ENCODE measurements at places on chromosomes 2 and 18. TPM values are rescaled to one million over a fixed set of nuclear protein-coding genes. Genes with fewer than 3 reads are reported as not detected.

Gene GCG
- not detected for total RNA-seq

Gene AQP12A
- not detected for total RNA-seq

Gene NMUR1
- not detected for total RNA-seq

Gene GYPC
- 26.1 TPM for total RNA-seq

Gene ABHD1
- total RNA-seq, result not detected

Gene REG1B
- not detected for total RNA-seq

Gene MAP2
- 63.3 TPM for total RNA-seq

Gene TYMS
- total RNA-seq, result 83.7 TPM

Gene CFAP221
- total RNA-seq, result not detected

Gene EVX2
- not detected for total RNA-seq

Gene FNDC4
- total RNA-seq, result 0.91 TPM

Gene GAD1
- total RNA-seq, result 10.9 TPM

DNA sequence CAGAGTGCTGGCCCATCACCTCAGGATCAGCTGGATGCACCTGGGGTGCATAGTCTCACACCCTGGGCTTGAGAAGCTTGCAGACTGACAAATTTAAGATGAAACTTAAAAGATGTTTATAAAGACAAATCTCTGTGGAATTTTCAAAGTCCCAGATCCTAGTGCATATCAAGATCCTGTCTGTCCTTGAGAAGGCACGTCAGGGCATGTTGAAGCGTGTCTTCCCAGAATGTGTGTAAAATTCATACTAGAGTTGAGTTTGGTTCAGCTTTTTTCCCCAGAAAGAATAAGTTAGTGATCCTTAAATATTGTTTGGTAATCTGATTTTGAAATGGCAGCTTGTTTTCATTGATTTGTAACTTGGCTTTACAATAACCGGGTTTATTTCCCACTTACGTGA lies 27.5 kb downstream of the INSIG2 start:
- H3K27ac ChIP-seq, result no peak overlapping the region
- H3K4me3 ChIP-seq, result no peak overlapping the region
- peaks cover 9% of the 10 kb centered on the region for H3K4me1 ChIP-seq
- no peaks in the 10 kb centered on the region for H3K36me3 ChIP-seq

DNA sequence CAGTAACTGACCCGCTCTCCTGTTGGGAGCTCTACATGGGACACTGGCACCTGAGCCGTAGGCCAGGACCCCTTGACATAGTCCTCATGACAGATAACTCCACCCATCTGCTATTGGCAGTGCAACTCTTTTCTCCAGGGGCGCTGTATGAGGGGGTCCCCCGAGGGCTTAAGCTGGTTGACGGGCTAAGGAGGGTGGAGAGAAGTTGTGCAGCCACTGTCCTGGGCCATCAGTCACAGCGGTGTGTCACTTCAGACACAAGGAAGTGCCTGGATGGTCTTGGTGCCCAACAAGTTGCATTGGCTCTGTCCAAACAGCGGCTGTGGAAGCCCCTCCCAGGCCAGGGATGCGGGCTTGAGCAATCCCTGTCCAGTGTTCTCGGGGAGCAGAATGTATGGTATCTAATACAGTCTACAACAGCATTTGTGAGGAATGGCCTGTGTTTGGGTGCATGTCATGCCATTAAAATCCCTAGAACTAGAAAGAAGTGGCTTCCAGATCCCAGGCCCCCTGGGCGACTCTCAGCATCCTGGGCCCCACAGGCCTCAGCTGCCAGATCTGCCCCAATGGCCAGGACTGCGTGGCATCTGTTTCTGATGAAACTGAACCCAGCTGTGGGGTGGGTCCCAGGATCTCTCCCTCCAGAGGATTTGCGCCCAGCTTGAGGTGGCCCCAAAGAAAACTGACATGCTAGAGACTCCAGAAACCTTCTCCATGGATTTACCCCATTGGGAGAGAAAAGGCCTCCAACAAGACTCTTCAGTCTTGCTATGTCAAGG lies 23.3 kb downstream of the TTC32 start:
- no peaks in the 10 kb centered on the region for H3K27me3 ChIP-seq
- H3K27ac ChIP-seq, result no peak overlapping the region
- no peak overlapping the region for H3K4me3 ChIP-seq

DNA sequence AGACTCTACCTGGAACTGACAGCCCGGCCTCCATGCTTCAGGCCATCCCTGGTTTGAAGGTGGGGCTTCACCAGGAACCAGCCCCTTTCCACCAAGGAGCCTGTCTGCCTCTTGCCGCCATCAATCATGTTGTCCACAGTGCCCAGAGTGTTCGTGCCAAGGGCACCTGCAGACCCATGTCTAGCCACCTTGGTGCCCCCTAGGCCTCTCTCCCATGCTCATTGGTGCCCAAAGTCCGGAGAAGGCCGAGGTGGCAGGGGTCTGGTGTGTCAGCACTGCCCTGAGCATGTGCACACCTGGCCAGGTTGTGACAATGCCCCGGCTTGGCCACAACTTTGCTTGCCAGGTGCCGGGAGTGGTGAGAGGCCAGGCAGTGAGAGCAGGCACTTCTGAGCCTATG lies 114.8 kb downstream of the COPS8 start:
- no peak overlapping the region for H3K4me3 ChIP-seq
- DNase-seq, result no peak
- no peaks in the 10 kb centered on the region for H3K36me3 ChIP-seq
- H3K4me1 ChIP-seq, result peaks cover 42% of the 10 kb centered on the region
- no peak overlapping the region for H3K27ac ChIP-seq

DNA sequence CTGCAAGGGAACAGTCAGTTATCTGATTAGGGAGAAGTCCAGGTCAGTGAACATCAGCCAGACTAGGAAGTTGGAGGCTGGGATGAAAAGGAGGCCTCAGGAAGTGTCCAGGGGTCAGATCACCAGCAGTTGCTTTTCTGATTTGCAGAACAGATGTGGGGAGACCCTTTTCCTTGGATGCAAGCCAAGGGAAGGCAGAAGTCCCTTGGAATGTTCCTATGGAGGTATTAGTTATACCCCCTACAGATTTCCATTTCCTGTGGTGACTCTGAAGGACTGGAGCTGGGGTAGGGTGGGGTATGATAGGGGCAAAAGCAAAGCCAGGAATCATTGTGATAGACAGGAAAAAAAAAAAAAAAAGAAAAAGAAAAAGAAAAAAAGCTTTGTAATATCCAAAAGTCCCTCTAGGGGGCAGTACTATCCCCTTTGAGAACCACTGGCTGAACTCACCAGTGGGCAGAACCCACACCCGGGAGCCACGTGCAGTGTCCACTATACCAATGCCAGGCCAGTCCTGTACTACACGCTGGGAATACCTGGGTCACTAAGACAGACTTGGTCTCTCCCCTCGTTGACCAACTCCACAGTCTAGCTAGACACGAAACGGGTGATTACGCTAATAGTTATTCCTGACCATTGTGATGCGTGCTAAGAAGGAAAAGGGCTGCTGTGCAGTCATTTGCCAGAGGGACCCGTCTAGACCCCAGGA lies 7.4 kb downstream of the DYSF start:
- H3K27me3 ChIP-seq, result no peaks in the 10 kb centered on the region
- H3K4me3 ChIP-seq, result no peak overlapping the region
- peaks cover 19% of the 10 kb centered on the region for H3K36me3 ChIP-seq

DNA sequence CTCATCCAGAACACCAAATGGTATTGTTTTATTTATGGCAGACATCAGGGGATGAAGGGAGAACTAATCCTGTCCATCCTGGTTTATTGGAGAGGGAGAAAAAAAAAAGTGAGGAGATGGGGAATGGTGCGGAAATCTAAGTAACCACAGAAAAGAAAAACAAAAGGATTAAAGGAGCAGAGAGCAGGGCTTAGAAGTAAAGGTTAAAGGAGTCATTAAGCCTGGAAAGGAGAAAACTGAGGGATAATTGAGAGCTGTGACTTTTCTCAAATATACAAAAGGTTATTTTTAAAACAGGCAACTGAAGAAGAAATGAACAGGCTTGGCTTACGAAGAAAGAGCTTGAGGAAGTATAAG lies 127.2 kb upstream of the PPP1CB start:
- H3K4me3 ChIP-seq, result peak overlapping the region; percentile 26
- peaks cover 47% of the 10 kb centered on the region for H3K4me1 ChIP-seq
- H3K27ac ChIP-seq, result peak overlapping the region; percentile 38
- DNase-seq, result no peak

GRCh38 chr18:47602273-47602897 lies 328.1 kb downstream of the SMAD2 start:
- no peaks in the 10 kb centered on the region for H3K4me1 ChIP-seq
- no peak overlapping the region for H3K27ac ChIP-seq
- H3K4me3 ChIP-seq, result no peak overlapping the region
- no peak for DNase-seq

GRCh38 chr2:235701206-235701981 lies 207.6 kb downstream of the AGAP1 start:
- no peak overlapping the region for H3K4me3 ChIP-seq
- no peak for DNase-seq
- H3K27me3 ChIP-seq, result no peaks in the 10 kb centered on the region
- H3K4me1 ChIP-seq, result peaks cover 22% of the 10 kb centered on the region

DNA sequence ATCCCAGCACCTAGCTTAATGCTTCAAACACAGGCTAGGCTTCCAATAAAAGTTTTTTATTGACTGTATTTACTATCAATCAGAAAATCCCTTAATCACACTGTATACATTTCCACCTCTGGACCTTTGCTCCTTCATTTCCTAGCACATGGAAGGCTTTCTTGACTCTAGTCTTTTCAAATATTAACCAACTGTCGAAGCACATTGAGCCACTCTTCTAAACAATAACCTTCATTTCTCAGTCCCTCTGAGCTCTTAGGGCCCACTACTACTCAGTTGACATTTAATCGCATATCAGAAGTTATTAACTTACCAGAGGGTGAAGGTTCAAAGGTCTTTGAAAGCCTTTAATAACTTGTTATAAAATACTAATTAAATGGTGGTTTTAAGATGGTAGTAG lies 37.4 kb downstream of the CERKL start:
- H3K27me3 ChIP-seq, result no peaks in the 10 kb centered on the region
- no peaks in the 10 kb centered on the region for H3K36me3 ChIP-seq
- DNase-seq, result no peak
- H3K4me3 ChIP-seq, result no peak overlapping the region
- no peak overlapping the region for H3K27ac ChIP-seq
- no peaks in the 10 kb centered on the region for H3K4me1 ChIP-seq

DNA sequence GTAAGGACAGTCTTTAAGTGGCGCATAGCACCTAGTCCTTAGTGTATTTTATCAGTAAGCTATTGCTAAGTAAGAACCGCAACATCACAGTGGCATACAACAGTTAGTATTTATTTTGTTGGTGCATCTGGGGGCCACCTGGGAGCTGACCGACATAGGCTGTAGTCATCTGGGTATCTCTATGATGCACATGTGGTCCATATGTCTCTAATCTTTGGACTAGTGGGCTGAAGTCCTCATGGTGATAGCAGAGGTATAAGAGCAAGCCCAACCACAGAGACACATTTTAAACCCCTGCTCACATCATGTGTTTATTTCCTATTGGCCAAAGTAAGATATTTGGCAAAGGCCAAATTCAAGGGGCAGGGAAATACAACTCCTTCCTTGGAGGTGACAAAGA lies 2.9 kb downstream of the CAMKMT start:
- H3K36me3 ChIP-seq, result no peaks in the 10 kb centered on the region
- H3K27me3 ChIP-seq, result no peaks in the 10 kb centered on the region
- peaks cover 5% of the 10 kb centered on the region for H3K4me1 ChIP-seq
- DNase-seq, result no peak
- H3K27ac ChIP-seq, result no peak overlapping the region

DNA sequence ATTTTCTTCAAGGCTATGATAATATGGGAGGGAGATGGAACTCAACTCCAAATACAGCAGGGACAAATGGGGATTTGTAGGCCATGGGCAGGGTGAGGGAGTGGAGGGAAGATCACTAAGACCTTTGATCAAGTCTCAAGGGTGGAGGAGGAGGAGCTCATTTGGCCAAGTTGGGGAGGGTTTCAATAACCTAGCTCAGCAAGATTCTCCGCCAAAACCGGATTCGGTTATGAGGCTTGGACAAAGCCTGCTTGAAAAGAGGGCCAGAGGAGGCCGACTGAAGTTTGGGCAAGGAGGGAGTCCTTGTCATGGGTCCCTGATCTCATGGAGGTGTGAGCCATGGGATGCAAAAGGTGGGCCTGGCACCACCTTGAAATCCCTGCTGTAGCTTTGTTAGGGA lies 68.8 kb downstream of the TSN start:
- H3K4me3 ChIP-seq, result no peak overlapping the region
- no peaks in the 10 kb centered on the region for H3K36me3 ChIP-seq
- DNase-seq, result no peak
- no peak overlapping the region for H3K27ac ChIP-seq

DNA sequence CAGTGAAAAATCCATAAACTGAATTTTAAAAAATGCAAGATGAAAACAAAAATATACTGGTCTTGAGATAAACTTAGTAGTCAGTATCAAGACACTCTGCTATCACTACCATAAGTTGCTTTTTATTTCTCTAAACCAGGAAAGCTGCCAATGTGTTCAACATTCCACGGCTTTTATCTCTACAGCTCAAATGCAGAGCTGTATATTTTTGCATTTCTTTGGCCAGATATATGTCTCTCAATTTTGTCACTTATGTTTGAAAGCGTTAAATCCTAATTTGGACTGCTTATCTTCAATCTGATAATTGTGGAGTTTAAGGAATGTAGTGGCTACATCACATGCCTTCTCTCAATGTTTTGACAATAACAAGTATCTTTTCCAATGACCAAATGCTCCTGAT lies 609.5 kb downstream of the EPHA4 start:
- H3K27ac ChIP-seq, result no peak overlapping the region
- no peak overlapping the region for H3K4me3 ChIP-seq
- peaks cover 10% of the 10 kb centered on the region for H3K4me1 ChIP-seq
- DNase-seq, result no peak
- H3K27me3 ChIP-seq, result no peaks in the 10 kb centered on the region

DNA sequence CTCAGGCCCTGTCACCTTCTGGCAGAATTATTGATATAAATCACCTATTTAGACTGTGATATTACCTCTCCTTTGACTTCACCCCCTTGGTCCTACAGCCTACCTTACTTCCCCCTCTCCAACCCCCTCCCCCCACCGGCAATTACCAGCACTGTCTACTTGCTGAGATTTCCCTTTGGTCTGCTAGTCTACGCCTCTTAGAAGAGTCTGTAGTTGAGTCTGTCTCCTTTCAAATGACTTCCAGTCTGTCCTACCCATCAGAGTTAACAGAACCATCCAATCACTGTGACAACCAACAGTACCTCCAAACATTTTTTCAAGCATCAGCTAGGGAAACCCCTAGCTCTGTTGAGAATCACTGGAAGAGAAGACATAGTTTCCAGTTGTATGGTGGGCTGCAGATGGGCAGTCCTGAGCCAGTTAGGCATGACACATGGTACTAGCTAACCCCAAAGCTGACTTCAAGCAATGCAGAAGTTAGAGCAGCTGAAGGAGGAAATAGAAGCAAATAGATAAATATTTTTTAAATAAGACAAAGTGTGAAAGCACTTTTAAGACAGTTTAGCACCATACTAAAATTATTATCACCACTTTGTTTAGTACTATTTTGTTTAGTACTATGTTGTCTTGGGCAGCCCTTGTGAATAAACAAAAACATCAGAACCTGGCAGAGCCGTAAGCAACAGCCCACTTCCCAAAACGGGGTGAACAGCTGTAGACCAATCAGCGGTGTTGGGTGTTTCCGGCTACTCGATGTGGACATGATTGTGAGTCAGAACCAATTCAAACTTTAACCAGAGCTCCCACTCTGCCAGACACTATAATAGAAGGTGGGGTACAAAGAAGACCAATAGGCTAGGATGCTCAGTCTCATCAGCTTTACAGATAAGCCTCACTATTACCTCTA lies 2.7 kb upstream of the ASNSD1 start:
- no peak overlapping the region for H3K4me3 ChIP-seq
- no peak for DNase-seq
- H3K4me1 ChIP-seq, result peaks cover 32% of the 10 kb centered on the region
- no peaks in the 10 kb centered on the region for H3K27me3 ChIP-seq

GRCh38 chr2:49026706-49027105 lies 127.6 kb downstream of the FSHR start:
- no peak for DNase-seq
- no peak overlapping the region for H3K27ac ChIP-seq
- no peak overlapping the region for H3K4me3 ChIP-seq
- no peaks in the 10 kb centered on the region for H3K36me3 ChIP-seq
- no peaks in the 10 kb centered on the region for H3K4me1 ChIP-seq

Measured in SJCRH30 (cell line).